Left hindlimb (tissue), 1 donor: ENCODE measurements at places on chromosomes 7 and 10.

DNA sequence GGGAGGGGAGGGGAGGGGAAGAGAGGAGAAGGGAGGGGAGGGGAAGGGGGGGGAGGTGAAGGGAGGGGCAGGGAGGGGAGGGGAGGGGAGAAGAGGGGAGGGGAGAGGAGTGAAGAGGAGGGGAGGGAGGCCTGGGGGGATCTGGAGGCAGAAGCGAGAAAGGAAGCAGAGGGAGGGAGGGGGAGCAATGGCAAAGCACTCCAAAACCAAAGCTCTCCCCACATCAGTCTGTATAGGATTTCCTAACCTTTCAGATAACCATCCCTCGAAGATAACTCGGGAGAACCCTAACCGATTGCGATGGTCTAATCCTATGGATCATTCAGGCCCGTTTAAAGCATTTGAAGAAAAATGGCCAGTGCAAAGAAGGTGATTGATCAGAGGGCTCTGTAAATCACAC is 19.0 kb downstream of the EBF3 start:
- peak; percentile 53 for DNase-seq

- DNase-seq, result no peak
These were observed 51.5 kb downstream of the ZNRF2 start for GRCh38 chr7:30335763-30336487.

DNA sequence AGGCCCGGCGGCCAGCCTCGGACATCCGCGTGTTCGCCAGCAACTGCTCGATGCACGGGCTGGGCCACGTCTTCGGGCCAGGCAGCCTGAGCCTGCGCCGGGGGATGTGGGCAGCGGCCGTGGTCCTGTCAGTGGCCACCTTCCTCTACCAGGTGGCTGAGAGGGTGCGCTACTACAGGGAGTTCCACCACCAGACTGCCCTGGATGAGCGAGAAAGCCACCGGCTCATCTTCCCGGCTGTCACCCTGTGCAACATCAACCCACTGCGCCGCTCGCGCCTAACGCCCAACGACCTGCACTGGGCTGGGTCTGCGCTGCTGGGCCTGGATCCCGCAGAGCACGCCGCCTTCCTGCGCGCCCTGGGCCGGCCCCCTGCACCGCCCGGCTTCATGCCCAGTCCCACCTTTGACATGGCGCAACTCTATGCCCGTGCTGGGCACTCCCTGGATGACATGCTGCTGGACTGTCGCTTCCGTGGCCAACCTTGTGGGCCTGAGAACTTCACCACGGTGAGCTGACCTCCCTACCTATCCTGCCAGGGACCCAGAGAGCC is 656 bp downstream of the ASIC3 start:
- DNase-seq, result no peak

DNA sequence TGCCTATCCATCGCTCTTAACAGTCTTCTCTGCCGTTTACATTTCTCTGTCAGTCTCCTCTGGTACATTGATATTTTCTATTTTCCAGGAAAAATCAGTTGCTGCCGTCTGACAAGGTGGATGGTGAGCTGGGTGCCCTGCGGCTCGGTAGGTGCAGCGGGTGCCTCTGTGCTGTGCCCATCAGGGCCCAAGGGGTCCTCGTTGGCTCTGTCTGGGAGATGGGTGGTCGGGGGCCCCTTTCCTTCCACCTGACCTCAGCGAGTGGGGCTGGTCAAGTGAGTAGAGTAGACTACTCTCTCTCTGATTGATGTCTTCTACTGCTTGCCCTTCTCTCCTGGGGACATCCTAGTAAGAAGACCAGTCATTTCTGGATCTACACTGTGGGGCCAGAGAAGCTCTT is 57.4 kb downstream of the MINDY4 start:
- no peak for DNase-seq

- peak; percentile 86 for DNase-seq
These were observed at the start of gene PHKG1 for GRCh38 chr7:56092789-56093531. Gene PHKG1, minus strand, starts transcription at chr7:56092952. Its CDS starts 4,011 bp downstream, at chr7:56088941.

DNA sequence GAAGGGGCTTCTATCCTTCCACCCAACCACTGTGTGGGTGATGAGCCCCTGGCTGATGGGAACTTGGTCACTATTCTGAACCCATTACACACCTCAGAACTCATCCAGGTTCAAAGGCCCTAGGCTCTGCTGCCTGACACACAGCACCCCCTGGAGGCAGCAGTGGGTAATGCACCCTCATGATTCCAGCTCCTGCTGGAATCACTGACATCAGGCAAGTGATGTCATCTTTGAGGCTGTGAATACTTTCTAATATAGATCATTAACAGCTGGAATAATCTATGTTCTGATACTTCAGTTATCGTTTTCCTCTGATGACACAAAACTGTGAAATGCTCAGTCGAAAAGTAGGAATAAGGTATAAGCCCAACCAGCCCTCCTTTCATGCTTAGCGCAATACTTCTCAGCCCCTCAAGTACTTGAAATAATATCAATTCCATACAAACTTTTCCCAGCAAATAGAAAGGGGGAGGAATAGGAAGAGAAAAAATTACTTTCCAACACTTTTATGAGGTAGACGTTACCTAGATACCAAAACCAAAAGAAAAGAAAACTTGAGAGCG is 7.5 kb upstream of the RBP3 start:
- DNase-seq, result peak; percentile 64

GRCh38 chr10:123862421-123863182 is 29.0 kb downstream of the CPXM2 start:
- no peak for DNase-seq

DNA sequence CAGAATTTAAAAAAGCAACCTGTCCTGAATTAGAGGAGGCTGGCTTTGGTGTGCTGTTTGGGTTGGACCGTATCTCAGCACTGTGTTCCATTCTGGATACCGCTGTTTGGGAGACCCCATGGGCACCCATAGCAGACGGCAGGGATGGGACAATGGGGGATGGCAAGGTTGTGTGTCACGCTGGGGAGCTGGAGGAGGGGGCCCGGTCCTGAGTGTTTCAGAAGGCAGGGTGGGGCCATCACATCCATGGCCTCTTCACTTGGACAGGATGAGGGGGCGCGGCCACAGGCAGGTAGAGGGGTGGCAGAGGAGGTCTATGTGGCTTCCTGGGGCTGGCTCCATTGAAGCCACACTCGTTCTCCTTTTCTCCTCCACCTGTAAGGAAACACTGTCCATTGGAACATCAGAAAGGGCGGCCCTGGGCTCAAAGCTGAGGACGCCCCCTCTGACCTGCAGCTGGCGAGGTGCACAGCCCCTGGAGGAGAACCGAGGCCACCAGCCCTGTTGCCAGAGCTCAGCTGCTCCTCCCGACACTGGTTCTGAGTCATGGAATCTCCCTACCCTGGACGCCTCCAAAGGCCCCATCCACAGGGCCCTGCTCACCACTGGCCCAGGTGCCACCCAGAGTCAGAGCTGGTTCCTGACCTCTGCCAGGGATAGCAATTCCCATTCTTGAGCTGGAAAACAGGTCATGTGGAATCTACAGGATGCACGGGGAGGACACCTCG is 587.3 kb downstream of the DNAJB6 start:
- DNase-seq, result no peak

GRCh38 chr7:26696161-26696560 is 168.2 kb downstream of the SKAP2 start:
- DNase-seq, result no peak

GRCh38 chr10:77643795-77644468 is 6.3 kb upstream of the KCNMA1 start:
- DNase-seq, result no peak

DNA sequence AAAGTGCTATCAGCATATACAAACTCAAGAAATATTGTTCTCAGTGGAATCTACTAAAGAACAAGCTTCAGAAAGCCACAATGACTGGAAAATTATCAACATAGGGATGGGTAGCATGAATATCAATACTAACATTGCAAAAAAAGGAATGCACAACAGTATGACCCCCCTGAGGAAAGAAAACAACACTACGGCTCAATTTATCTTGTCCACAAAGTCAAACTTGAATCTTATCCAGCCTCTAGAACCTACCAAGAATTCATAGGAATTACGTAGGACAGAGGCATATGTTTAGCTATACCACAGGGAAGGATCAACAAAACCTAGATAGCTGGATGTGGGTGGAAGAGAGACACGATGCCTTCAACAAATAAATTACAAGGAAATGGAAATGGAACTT is 54.6 kb downstream of the AGMO start:
- DNase-seq, result no peak

GRCh38 chr10:10010397-10010796 is 1007.3 kb upstream of the CELF2 start:
- DNase-seq, result no peak

DNA sequence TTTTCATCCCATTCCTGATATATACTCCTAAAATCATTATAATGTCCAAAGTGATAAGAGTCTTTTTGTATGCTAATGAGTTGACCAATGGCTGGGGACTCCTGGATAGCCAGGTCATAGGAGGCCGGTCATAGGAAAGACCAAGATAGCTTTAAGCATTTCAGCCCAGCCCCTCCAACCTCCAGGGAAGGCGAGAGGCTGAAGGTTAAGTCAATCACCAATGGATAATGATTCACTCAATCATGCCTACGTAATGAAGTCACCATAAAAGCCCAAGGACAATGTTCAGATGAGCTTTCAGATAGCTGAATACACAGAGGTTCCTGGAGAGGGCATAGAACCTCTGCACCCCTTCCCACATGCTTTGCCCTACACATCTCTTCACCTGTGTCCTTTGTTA is 75.7 kb downstream of the VWDE start:
- no peak for DNase-seq

DNA sequence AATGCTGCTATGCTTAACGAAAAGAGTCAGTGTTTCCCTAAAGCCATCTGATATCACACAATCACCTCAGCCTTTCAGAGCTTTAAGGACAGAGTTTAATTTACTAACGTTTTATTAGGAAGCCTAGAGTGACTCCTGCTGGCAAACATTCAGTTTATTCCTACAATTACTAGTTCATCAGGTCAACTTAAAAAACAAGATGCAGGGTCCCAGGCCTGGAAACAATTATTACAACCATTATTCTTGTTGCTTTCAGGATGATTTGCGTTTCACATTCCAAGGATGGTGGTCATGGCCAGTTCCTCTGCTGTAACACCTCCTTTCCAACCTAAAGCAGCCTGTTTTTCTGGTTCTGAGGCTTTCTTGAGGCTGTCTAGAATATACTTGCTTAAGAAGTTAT is 1.5 kb upstream of the FAM53B start:
- DNase-seq, result no peak

GRCh38 chr10:132488231-132488821 is 49.3 kb upstream of the INPP5A start:
- DNase-seq, result no peak

DNA sequence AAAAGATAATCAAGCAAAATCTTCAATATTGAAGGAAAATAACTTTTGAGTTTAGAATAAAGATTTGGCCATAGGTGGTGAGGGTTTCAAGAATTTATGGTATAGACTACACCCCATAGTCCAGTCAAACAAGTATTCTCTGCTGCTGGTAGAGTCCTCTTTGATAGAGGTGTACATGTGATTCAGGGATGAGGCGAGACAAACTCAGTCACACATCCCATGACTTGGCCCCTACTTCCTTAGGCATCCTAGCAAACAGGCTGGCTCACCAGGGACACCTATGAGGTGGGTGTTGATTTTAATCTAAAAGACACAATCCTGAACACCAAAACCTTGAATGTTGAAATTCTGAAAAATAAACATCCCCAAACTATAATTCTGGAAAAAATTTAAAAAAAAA is 78.1 kb upstream of the SLC25A13 start:
- no peak for DNase-seq

GRCh38 chr10:131848741-131849590 is 51.8 kb upstream of the PPP2R2D start:
- DNase-seq, result no peak

- no peak for DNase-seq
These were observed 33.3 kb upstream of the ACSL5 start for GRCh38 chr10:112340601-112341000.

- no peak for DNase-seq
These were observed 67.3 kb downstream of the ZNRF2 start for GRCh38 chr7:30351724-30352123.
